ENCODE measurements at places on chromosomes 12 and 14.
A peak's percentile ranks its signal among the peaks of the same experiment; 100 is the strongest.

GRCh38 chr14:105094193-105094907 lies 29.1 kb upstream of the GPR132 start:
- no peak for DNase-seq

DNA sequence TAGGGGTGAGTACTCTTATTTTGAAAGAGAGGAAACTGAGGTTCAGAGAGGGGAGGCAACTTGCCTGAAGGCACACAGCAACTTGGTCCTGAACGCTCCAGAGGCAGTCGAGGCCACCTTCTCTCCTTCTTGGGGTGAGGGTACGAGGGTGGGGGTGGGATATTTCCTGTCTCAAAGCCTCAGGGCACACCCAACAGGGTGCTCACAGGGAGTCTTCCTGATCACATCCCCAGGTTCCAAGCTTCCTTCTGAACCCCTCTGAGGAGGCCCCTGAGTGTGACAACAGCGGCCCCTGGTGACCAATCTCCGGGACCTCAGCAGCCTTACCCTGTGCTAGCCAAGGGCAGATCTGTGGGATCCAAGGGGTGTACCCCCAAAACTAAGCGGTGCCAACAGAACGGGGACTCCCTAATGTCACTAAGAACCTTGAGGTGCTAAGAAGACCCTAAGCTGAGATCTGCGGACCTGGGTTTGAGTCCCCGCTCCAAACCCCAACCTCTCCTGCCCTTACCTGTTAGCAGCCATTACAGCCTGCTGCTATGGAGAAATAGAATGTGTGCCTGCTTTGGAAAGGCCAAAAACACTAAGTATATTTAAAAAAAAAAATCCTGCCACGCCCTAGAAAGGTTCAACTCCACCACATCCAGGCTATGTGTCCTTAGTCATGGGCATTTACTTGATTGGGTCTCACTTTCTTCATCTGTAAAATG lies 57.9 kb downstream of the TRPV4 start:
- DNase-seq: peak; percentile 66

DNA sequence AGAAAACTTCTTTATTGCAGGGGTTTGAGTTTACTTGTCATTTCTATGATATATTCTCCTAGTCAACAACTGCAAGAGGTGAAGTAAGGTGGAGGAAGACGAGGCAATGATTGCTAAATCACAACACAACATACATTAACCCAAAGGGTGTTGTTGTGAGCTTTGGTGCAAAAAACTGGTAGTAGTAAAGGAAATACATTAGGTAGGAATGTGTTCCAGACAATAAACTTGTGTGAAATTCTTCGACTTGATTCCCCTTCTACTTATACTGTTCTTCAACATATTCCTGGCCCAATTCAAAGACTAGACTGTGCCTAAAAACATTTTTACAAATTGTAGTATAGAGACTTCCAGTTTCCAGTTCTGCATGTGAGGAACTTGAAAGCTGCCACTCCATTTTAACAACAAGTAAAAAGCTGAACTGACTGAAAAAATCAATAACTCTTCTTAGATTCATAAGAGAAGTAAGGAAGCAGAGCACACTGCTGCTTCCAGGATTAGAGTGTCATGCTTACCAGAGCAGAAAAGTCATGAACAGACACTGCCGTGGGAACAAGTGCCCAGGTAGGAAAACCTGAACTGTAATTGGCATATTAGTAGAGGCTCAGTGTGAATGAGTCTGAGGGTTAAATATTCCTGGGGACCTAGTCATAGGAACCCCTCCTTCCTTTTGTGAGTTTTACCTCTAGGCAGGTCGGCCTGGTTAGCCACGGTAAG lies 22.2 kb downstream of the COX8C start:
- DNase-seq: no peak

GRCh38 chr12:44837114-44837755 lies 38.9 kb downstream of the NELL2 start:
- no peak for DNase-seq

GRCh38 chr14:68630611-68631393 lies 162.1 kb downstream of the ZFP36L1 start:
- DNase-seq: no peak

DNA sequence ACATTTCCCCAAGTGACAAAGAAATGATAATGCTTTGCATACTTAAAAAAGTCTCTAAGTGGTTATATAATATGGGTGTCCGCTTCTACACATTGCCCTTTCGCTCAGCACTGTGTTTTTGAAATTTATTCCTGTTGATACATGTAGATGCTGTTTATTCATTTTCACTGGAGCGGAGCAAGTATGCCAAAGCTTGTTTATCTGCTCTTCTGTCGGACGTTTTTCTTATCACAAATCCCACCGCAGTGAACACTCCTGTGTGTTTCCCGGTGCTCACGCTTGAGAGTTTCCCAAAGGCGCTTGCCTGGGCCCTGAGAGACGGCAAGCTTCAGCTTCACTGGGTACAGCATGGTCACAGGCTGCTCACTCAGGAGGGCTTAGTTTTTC lies 50.2 kb downstream of the TPCN1 start:
- DNase-seq: no peak

DNA sequence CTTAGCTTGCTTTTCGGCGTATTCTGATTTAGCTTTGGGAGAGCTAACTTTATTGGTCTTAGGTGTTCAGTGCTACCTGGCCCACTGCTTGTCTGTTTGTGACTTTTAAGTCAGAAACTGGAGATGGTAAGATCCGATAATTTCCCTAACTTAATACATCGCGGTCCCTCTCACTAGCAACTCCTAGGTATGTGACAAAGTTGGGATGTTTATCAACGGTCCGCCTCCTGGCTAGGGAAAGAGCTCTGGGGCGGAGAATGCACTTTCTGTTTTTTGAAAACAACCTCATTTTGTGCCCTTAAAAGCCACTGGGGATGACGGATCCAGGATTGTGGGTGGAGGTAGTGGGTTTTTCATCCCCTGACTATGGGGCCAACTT lies 1.2 kb downstream of the CDKN1B start:
- no peak for DNase-seq

DNA sequence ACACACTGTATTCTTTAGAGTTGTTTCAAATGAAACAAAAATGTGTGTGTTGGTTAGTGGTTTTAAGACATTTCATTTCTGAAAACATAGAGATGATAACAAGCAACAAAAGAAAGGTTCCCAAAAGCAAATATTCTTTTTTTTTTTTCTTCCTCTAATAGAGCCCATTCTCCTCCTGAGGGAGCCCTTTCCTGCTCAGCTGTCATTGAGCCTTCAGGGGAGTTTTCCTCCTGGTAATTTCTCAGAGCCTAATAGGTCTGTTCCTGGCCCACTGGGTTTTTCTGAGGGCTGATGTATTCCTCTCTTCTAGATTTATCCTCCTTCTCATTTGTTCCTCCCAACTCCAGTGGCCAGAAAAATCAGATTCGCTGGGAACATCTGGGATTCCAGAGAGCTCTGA lies 654.5 kb downstream of the NOVA1 start:
- no peak for DNase-seq
